ENCODE measurements at places on chromosomes 11 and 22.
A peak's percentile ranks its signal among the peaks of the same experiment; 100 is the strongest.

DNA sequence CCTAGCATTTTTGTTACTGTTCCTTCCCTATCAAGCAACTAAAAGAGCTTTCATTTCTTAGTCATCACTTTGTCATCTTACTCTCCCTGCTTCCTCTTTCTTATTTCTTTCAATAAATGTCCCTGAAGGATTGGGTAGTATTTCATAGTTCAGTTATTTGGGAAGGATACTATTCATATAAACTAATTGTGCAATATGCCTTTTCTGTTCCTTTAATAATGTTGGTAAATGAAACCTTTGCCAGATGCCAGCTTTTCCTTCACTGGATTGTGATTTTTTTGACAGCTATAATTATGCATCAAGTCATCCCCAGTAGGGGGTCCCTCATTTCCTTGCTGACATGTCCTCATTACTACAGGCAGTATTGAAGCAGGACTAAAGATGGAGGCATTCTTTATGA lies 101.7 kb downstream of the ATM start:
- no peak for ATAC-seq

- no peak for ATAC-seq
Measured at GRCh38 chr11:59767225-59767611, 12.0 kb downstream of the STX3 start.

GRCh38 chr11:119752345-119752871 lies 23.4 kb upstream of the NECTIN1 start:
- peak; percentile 81 for ATAC-seq

- ATAC-seq, result no peak
Measured at GRCh38 chr22:22569218-22569617, 10.2 kb upstream of the PRAME start.

DNA sequence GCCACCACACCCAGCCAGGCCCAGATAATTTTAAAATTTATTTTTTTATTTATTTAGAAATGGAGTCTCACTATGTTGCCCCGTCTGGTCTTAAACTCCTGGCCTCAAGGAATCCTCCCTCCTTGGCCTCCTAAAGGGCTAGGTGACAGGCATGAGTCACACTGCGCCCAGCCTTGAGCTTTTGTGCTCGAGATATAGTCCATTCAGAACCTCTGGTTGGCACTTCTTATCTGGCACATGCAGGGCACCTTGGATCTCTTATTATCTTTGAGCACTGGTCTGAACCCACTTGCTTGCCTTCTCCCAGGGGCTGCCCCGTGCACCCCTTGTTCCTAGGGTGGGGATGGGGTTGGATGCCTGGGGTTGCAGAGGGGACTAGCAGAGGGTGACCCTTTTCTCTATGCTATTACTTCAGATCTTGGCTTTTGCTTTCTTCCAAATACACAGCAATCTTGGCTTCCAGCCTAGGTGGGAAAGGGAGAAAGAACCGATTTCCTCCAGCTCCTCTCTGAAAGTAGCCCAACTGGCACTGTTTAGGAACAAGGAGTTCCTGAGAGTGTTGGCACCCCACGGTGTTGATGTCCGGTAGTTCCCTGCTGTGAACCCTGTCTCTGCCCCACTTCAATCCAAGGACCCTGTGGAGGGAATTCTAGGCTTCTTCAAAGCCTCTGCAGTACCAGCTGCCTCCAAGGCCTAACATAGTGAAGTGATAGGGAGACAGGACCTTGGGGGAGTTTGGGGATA lies 1.3 kb upstream of the SLC3A2 start:
- ATAC-seq, result no peak

DNA sequence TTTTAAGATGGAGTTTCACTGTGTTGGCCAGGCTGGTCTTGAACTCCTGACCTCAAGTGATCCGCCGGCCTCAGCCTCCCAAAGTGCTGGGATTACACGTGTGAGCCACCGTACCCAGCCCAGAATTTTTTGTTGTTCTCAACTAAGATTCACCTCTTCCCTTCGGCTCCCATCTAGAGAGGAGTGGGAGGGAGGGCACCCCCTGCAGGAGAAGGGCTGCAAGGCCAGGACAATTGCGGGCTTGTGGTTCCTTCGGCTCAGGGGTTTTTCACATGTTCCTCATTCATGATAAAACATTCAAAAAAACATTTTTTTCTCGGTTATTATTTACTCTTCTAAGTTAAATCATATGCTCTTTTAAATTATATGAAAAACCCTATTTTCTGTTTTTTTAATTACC lies 201.1 kb upstream of the LRRC4C start:
- no peak for ATAC-seq

GRCh38 chr11:117696540-117696939 lies 100.5 kb downstream of the DSCAML1 start:
- ATAC-seq, result no peak

DNA sequence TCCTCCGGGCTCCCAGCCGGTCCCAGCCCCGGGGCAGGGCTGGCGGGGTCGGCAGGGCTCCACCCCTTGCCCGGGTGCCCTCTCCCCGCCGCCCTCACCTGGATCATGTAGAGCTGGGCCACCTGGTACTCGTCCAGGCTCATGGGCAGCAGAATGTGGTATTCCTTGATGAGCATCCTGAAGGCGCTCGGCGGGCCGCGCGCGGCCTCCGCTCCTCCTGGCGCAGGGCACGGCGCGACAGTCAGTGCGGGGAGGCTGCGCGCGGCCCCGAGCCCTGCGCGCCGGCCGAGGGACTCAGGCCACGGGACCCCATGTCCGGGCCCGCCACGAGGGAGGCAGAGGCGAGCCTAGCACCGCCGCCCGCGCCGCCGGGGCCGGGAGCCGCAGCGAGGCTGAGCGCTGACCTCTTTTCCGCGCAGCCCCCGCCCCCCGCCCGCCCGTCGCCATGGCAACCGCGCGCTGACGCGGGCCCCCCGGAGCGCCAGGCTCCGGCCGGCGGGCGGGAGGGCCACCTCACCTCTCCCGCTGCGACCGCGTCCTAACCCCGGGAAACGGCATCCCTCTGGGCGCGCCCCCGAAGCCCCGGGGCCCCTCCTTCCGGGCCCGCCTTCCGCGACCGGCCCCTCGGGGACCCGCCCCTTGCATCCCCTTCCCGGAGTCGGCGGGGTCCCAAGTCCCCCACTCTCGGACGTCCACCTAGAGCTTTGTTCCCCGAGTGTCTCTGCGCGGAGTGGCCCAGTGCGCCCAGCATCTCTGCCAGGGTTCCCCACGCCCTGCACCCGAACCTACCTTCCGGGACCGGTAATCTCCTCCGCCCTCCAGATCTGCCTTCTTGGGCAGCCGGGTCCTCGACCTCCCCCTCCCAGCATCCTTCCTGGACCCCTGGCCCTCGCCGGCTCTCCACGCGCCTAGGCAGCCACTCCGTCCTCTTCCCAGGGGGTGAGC lies 886 bp downstream of the PITPNM1 start:
- ATAC-seq, result no peak

- ATAC-seq, result no peak
Measured at GRCh38 chr11:70834277-70834940, 418.0 kb downstream of the SHANK2 start.

DNA sequence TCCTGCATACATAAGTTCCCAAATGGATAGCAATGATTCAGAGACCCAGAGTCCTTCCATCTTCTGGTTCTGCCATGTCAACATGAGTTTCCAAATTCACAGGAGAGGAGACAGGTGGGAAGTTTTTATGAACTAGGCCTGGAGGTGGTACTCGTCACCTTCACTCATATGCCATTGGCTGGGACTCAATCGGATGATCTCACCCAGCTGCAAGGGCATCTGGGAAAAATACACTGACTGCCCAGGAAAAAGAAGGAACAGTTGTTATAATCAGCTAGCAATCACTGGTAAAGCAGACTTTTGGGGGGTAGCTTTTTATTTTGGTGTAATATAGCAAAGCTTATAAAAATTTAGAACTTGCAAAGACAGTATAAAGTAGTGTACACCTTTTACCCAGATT lies 83.9 kb downstream of the OTOG start:
- ATAC-seq, result no peak

DNA sequence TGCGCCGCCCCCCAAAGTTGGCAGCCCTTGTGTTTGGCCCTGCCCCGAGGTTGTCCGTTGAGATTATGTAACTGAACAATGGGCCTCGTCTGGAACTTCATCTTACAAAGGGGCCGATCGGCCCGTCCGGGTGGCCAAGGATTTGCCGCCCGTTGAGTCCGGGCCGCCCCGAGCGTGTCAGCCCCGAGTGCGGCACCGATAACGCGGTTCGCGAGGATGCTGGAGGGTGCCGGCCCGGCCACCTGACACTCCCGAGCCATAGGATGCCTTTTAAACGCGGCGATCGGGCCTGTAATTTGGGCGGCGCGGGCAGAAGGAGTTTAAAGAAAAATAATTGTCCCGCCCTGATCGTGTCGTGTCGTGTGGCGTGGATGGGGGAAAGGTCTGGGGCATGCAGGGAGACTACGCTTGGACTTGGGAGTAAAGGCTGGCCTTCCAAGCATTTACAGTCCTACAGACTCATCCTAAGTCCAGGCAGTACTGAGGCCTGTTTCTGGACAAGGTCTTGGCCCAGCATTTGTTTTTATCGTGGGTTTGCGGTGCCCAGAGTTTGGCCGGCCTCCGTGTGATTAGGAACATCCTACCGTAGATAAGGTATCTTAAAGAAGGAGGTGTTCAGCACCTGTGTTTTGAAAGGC lies 1.3 kb downstream of the WEE1 start:
- ATAC-seq, result no peak

GRCh38 chr22:20836987-20837823 lies 21.4 kb downstream of the PI4KA start:
- ATAC-seq, result no peak

DNA sequence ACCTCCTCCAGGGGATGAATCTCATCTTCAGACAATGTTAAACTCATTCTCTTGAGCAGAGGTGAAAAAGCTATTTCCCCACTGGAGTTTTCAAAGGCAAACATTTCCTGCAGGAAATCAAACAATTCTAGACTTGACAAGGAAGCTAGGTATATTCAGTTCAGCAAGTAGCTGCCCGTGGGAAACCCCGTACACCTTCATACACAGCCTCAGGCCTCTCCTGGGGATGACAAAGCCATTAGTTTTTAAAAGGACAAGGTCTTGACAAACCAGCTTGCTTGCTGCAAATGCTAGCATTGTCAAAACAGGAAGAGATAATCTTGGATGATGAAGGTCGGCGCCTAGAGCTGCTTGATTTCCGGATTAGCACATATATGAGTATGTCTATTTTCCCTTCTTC lies 1630.8 kb upstream of the TENM4 start:
- ATAC-seq, result peak; percentile 92

DNA sequence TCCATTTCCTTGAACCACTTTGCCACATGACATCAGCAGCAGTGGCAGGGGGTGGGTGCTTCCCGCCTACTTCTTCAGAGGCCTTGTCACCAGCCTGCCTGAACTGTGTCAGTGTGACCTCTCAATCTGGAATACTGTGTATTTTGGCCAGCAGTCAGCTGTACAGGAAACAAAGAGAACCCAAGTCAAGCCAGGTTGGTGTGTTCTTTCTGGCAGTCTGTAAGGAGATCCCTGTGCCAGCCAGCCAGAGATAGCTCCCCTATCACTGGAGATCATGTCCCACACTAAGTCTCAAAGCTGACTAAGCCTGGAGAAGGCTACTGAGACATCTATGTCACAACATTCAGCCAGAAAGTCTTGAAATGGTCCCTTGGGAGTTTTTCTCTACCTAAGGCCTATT lies 142.1 kb downstream of the TRPC6 start:
- ATAC-seq, result no peak

DNA sequence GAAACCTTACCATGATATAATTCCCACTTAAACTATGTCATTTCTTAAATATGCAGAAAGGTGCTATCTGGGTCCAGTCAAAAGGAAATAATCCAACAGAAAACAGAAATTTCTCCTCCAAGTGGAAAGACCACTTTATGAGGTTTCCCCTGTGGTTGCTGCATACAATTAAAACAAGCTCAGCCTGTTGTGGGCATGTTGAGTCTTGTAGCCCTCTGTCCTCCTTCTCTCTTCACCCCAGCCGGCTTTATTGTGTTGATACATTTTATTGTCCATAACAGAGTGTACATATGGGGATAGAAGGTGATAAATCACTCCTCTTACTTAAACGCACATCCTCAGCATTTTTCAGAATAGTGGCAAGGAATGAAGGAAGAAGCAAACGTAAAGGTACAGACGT lies 126.0 kb upstream of the MTNR1B start:
- peak; percentile 80 for ATAC-seq

GRCh38 chr22:47123827-47124442 lies 361.5 kb downstream of the TBC1D22A start:
- ATAC-seq, result no peak

DNA sequence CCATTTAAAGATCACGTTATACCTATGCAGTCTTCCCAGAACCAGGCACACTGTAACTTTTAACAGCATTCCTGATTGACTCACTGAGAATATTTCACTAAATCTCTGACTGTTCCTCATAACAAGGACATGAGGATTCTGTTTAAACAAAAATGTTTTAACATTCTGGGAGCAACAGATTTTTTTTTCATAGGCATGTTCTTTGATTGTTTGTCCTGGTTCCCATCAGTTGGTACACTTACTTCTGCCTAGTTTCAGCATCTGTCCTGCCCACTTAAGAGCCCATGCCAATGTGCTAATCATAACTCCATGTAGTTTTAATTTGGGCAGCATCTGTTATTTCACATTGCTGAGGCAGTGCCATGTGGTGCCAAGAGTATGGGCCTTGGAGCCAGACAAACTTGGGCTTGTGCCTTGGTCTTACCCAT lies 138.5 kb upstream of the CTSC start:
- no peak for ATAC-seq

DNA sequence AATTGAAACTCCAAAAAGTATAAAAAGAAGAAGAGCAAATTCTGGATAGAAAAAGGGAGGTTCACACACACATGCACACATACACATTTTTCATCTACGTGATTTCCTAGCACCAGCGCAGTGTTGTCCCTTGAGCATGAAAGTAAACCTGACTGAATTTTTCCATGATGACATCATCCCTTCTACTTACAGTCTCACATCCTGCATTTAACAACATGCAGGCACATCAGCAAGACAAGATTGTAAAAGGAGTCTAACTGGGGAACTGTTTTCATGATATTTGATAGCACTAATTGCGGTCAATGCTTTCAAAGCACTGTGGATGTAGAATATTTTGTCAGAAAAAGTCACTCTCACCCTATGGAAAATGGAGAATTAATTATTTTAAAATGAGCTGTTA lies 36.6 kb downstream of the GAS2 start:
- ATAC-seq, result peak; percentile 72

- no peak for ATAC-seq
Measured at GRCh38 chr22:27269751-27270543, 531.6 kb downstream of the MN1 start.

GRCh38 chr11:34154059-34154875 lies 48.8 kb downstream of the NAT10 start:
- no peak for ATAC-seq

GRCh38 chr22:28582806-28583205 lies 96.8 kb downstream of the TTC28 start:
- ATAC-seq, result no peak

DNA sequence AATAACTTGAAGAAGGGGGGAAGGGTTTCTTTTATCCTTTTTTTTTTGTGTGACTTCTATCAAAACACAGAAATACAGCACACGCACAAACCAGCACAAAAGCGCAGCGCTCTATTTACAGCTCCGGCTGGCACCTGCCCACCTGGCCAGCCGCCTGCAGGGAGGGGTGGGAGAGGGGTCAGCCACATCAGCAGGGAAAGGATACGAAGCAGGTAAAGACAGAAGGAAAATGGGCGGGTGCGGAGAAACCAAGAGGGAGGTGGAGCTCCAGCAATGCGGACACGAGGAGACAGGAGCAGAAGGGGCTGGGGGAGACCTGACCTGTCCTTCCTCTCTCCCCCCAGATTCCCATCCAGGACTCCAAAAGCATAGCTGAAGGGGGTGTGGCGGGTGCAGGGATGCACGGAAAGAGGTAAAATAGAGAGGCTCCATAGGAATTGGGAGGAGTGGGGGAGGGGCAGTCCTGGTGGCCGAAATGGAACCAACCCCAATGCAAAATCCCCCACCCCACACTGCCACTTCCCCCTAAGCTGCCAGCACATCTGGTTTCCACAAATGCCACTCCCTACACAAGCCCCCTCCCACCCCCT lies 14.1 kb downstream of the CXCR5 start:
- no peak for ATAC-seq

Measured in esophagus mucosa (tissue), 1 donor.